HEK293T (cell line): ENCODE measurements at places on chromosomes 6 and 20.

GRCh38 chr20:10520528-10520927, 85.4 kb downstream of the SLX4IP start:
- no peak for DNase-seq

- no peak for DNase-seq
These were observed 1.4 kb upstream of the DDX43 start for GRCh38 chr6:73393278-73393677.

DNA sequence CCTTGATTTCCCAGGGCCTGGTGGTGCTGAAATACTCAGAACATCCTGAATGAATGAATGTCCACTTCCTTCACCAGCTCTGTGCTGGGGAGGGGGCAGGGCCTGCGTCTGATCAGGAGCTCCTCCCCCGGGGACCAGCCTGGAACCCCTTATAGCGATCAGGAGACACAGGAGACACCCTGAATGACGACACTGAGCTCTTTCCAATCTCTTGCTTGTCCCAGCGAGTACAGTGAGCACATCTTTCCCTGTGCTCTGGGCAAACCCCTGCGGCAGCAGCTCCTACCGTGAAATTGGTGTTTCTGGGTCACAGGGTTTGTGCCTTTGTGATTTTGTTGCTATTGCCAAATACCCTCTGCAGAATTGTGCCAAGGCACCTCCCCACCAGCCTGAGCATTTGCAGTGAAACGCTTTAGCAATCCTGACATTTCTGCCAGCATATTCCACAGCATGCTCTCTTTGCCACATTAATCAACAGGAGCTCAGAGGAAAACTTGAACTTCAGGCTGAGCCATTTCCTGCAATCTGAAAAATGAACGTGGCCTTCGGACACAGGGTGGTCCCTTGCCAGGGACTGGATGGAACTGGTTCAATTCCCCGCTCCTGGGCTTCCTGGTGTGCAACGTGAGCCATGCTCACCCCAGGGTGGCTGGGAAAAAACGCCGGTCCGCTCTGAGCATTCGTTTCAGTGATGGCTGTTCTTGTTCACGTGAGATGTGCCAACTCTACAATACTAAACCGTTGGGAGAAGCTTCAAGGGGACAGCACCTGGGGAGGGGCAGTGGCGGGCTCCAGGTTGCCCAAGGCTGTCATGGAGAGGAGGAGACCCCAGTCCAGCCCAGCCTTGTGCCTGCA, 23.1 kb upstream of the MRGBP start:
- no peak for DNase-seq

DNA sequence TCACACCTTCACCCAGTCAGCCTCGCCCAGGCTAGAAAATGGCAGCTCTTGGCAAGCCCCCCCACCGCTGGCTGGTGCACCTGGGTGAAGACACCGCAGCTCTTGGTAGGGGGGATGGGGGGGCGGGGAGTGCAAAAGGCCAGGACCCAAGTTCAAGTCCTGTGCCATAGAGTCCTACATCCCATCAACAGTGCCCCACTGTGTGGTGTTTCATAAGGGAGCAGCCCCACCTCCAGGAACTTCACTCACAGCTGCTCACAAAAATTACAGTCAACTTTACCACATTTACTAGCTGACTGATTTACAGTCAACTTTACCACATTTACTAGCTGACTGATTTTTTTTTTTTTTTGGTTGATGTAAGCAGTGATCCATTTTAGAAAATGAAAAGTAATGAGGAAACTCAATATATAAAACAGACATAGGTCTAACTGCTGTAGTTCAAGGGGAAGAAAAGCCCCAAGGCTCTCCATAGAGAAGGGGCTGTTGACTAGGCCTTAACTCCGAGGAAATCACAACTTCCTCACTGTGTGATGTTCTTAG, 208.9 kb upstream of the SNX9 start:
- DNase-seq = no peak

GRCh38 chr6:152094992-152095592, 287.6 kb downstream of the ESR1 start:
- peak; percentile 45 for DNase-seq

DNA sequence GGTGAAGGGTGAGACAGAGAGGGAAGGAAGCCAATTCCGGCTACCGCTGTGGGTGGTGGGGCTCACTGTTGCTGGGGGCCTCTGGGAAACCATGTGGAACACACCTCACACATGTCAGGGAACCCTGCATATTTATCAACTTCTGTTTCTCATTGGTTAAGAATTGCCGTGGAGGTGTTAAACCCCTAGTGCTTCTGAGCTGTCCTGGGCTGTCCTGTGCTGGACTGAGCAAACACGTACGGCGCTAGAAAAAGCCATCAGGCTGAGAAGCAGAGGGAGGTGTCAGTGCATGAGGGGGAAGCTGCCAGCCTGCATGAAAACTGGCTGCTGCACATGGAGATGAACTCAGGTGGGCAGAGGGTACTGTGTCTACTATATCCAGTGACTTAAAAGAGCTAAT, 103.9 kb upstream of the JAG1 start:
- no peak for DNase-seq

DNA sequence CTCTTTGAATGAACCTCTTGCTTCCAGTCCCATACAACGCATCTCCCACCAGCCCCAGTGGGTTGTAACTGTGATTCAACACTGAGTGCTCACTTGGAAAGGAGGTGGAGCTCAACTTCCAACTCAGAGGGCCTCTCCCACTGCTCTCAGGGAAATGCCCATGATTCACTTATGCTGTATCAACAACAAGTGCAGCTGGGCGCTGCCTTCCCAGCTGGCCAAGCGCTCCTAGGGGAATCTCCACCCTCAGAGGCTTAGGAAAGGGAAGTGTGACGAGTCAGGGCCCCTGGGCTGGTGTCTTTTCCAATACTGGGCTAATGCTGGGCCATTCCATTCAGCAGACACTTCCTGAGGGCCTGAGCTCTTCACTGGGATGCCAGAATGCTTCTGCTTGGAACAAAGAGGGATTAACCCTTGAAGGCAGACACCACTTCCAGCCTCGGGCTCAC, 8.1 kb upstream of the OCSTAMP start:
- DNase-seq = no peak

GRCh38 chr20:17663486-17663885, 18.6 kb downstream of the RRBP1 start:
- DNase-seq = no peak

GRCh38 chr6:37540029-37540352, 40.3 kb upstream of the CCDC167 start:
- no peak for DNase-seq

DNA sequence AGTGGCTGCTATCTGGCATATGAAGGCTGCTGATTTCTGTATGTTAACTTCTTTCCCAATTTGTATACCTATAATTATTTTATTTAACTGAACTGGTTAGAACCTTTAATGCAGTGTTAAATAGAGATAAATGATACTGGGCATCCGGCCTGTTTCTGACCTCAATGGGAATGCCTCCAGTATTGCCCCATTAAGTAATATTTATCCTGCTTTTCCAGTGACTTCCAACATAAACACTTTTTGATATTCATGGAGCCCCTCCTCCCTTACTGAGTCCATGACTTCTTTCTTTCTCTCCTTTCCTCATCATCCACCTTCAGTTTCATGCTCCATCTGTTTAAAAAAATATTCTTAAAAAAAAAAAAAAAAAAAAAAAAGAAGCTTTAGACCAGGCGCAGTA, 8.8 kb downstream of the TRIM27 start:
- no peak for DNase-seq

- no peak for DNase-seq
These were observed 23.3 kb downstream of the RNF146 start for GRCh38 chr6:127289934-127290333.

GRCh38 chr6:144334150-144334708, 49.1 kb downstream of the UTRN start:
- DNase-seq = no peak

- peak; percentile 4 for DNase-seq
These were observed 23.9 kb upstream of the DACT2 start for GRCh38 chr6:168343239-168344150.

- DNase-seq = no peak
These were observed 121.6 kb downstream of the DHX35 start for GRCh38 chr20:39083761-39084160.

DNA sequence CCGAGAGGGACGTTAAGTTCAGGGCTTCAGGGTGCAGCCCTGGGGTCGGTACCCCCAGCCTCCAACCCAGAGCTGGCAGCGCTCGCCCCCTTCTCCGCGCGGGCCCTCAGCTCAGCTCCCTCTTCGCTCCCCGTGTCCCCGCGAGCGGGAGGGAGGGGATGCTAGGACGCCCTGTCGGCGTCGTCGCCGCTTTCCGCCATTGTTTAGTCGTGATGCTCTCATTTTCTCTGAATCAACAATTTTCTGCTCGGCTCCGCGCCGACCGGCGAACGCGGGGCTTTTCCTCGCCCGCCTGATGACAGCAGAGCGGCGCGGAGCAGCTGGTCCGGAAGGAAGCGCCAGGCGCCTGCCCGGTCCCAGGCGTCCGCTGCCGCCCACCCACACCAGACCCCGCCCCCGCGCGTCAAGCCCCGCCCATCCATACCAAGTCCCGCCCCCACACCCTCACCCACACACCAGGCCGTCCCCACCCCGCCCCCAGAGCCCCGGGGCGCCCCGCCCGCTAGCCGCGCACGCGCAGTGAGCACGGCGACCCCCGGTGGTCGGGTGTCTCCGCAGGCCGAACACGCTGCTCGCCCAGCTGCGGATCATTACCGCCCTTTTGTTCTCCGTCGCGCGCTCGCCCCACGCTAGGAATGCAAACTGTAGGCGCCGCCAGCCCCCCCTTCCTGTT, 50.1 kb upstream of the SLC32A1 start:
- peak; percentile 95 for DNase-seq

DNA sequence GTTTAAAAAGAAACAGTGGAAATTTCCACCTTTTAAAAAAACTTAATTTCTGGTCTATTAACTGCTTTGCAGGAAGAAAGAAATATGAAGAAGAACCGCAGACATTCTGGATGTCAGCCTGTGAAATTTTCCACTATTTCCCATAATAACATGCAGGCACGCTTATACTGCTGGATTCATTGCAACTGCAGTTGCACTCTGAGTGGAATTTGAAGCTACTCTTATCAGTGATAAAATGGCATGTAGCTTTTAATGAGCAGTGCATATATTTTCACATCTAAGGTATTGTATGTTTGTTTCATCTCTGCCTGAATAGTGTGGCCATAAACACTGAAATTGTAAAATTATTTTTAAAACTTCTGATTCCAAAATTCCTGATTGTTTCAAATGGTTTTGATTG, 28.2 kb downstream of the NCOA3 start:
- no peak for DNase-seq
